NCI-H446 (cell line): ENCODE measurements at places on chromosomes 13 and 19.

GRCh38 chr13:48615049-48615448 lies 38.7 kb upstream of the CYSLTR2 start:
- DNase-seq, result no peak

DNA sequence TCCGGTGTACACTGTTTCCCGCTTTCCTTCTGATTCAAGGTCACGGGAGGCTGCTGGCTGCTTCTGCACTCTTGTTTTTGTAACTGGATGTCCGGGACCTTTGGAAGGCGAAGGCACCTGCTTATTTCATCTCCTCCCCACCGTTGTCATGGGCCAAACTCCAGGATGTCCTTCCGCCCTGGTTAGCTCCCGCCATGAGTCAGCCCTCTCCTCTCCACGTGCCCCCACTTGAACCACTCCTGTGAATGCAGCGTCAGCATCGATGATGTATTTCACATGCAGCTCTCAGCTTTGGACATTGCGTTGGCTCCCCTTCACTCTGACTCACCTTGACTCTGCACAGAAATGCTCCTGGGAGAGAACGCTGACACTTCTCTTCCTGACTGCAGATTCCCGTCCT lies 5.5 kb upstream of the GALP start:
- DNase-seq, result no peak

GRCh38 chr13:97431171-97431764 lies 2.7 kb upstream of the RAP2A start:
- DNase-seq, result no peak

- DNase-seq, result no peak
Measured at GRCh38 chr13:46389457-46390451, 2.7 kb upstream of the RUBCNL start.
